ENCODE measurements at places on chromosomes 2 and 18. TPM values are rescaled to one million over a fixed set of nuclear protein-coding genes. Genes with fewer than 3 reads are reported as not detected.
A peak's percentile ranks its signal among the peaks of the same experiment; 100 is the strongest.

GRCh38 chr2:235848055-235848454 lies 320.1 kb downstream of the GBX2 start:
- H3K4me3 ChIP-seq = no peak overlapping the region
- no peak overlapping the region for H3K27ac ChIP-seq
- no peaks in the 10 kb centered on the region for H3K4me1 ChIP-seq
- H3K36me3 ChIP-seq = no peaks in the 10 kb centered on the region
- DNase-seq = no peak

- H3K4me1 ChIP-seq = no peaks in the 10 kb centered on the region
- H3K36me3 ChIP-seq = peaks cover 7% of the 10 kb centered on the region
- H3K4me3 ChIP-seq = no peak overlapping the region
- no peak for DNase-seq
- H3K27me3 ChIP-seq = no peaks in the 10 kb centered on the region
Measured at GRCh38 chr2:172613040-172613439, 57.1 kb downstream of the PDK1 start.

DNA sequence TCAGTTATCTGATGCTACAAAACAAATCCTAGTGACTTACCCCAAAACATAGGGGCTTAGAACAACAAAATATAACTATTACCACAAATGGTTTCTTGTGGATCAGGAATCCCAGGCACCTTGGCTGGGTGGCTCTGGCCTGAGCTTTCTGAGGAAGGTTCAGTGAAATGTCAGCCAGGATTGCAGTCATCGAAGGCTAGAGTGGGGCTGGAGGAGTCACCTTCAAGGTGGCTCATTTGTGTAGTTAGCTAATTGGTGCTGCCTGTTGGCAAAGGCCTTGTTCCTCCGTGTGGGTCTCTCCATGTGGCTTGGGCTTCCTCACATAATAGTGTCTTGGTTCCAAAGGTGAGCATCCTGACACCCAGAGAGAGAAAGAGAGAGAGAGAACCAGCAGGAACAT lies 57.4 kb downstream of the COPS8 start:
- peaks cover 6% of the 10 kb centered on the region for H3K27me3 ChIP-seq
- peaks cover 3% of the 10 kb centered on the region for H3K36me3 ChIP-seq
- H3K27ac ChIP-seq = no peak overlapping the region
- H3K4me1 ChIP-seq = no peaks in the 10 kb centered on the region

DNA sequence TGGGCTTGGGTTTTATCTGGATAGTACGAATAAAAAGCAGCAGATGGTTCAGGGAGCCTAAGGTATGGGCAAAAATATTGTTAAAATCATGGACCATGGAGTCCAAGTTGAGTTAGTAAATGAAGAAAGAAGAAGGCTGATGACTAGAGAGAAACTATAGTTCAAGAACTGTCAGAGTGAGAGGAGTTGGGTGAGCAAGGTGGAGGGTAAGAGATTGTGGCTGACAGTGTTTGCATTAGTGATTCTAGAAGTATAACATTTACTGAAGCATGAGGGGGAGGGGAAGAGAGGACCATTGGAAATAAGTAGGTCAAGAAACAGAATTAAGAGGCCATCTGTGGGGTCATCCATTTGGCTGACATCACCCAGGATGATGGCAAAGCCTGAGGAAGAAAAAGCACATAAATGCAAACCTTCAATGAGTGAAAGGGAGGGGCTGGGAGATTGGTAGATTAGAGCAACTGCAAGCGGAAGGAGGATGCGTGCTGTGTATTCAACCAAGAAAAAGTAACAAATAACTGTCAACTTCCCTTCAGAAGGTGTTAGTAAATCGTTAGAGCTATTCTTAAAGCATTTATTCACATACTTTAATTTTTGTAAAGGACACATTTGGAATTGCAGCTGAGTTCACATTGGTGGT lies 392.8 kb downstream of the TSN start:
- no peaks in the 10 kb centered on the region for H3K36me3 ChIP-seq
- no peak for DNase-seq
- H3K27me3 ChIP-seq = no peaks in the 10 kb centered on the region

DNA sequence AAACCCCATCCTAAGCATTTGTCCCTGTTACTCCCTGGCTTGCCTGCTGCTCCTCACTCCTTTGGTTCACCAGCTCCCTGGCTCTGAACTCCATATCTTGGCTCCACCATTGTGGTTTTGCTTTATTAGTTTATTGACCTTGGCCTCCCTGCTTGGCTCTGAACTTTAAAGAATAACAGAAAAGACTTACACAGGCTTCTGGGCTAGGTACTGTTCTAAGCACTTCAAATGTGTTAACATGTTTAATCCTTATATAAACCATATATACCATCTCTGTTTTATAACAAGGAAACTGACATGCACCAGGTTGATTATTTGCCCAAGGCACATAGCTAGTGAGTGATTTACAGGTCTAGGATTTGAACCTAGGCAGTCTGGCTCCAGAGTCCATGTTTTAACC lies 149.7 kb upstream of the CAPN13 start:
- H3K27ac ChIP-seq = no peak overlapping the region
- H3K27me3 ChIP-seq = peaks cover 2% of the 10 kb centered on the region
- no peaks in the 10 kb centered on the region for H3K4me1 ChIP-seq
- H3K4me3 ChIP-seq = no peak overlapping the region
- H3K36me3 ChIP-seq = no peaks in the 10 kb centered on the region

- no peak overlapping the region for H3K4me3 ChIP-seq
- H3K27ac ChIP-seq = no peak overlapping the region
Measured at GRCh38 chr2:65545837-65546805, 113.7 kb upstream of the SPRED2 start.

GRCh38 chr2:18551169-18551568 lies 9.3 kb downstream of the RDH14 start:
- no peak overlapping the region for H3K4me3 ChIP-seq
- peaks cover 26% of the 10 kb centered on the region for H3K36me3 ChIP-seq
- no peak overlapping the region for H3K27ac ChIP-seq

DNA sequence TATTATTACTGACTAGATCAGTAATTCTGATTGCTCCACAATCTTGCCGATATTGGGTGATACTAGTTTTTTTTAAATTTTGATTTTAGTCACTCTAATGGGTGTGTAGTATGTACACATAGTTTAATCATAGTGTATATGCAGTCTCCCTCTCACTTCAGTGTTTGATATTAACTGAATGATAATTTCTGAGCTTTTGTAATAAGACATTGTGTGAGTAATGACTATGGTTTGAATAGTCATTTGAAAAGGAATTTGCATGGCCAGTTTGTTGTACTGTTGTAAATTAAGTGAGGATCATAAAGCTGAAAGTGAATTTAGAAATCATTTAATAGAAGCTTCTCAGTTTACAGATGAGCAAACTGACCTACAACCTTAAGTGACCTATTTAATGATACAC lies 33.4 kb downstream of the USP14 start:
- H3K4me3 ChIP-seq = no peak overlapping the region
- no peak overlapping the region for H3K27ac ChIP-seq
- no peaks in the 10 kb centered on the region for H3K4me1 ChIP-seq

- H3K4me3 ChIP-seq = no peak overlapping the region
- peak overlapping the region; percentile 0 for H3K27ac ChIP-seq
- peaks cover 31% of the 10 kb centered on the region for H3K36me3 ChIP-seq
Measured at GRCh38 chr2:134348239-134348638, 94.4 kb downstream of the MGAT5 start.

DNA sequence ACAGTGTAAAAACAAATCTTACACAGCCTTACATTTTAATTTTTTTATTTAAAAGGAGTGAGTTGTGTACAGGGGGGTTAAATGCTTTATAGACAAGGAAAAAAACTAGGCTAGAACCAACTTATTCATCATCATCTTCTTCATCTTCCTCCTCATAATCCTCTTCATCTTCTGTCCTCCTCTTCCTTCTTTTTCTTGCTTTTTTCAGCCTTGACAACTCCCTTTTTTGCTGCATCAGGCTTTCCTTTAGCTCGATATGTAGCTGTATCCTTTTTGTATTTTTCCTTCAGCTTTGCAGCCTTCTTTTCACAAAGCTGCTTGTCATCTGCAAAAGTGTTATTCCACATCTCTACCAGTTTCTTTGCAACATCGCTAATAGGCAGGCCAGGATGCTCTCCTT lies 113.6 kb upstream of the SP5 start:
- peaks cover 24% of the 10 kb centered on the region for H3K27me3 ChIP-seq
- no peaks in the 10 kb centered on the region for H3K4me1 ChIP-seq
- H3K4me3 ChIP-seq = no peak overlapping the region
- no peak for DNase-seq
- no peak overlapping the region for H3K27ac ChIP-seq
- no peaks in the 10 kb centered on the region for H3K36me3 ChIP-seq

GRCh38 chr2:208099682-208100470 lies 24.4 kb downstream of the CRYGD start:
- H3K4me3 ChIP-seq = no peak overlapping the region
- no peaks in the 10 kb centered on the region for H3K36me3 ChIP-seq
- H3K27me3 ChIP-seq = peaks cover 14% of the 10 kb centered on the region
- H3K27ac ChIP-seq = no peak overlapping the region

DNA sequence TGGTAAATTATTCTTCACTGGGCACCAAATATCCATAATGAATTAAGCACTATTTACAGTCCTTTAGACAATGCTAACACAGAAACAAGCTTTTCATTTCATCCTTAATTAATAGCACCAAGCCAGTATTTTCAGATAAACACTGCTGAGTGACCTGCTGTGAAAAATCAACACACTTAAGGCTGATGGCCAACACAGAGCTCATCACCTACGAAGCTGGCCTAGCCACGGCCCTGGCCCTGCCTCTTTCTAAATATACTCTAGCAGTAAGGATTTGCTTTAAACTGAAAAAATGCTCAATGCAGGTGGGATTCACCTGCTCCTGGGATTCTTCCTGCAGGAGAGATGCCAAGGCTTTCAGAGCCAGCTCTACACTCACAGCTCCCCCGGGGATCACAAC lies 18.4 kb downstream of the CYB5A start:
- H3K36me3 ChIP-seq = no peaks in the 10 kb centered on the region
- H3K27ac ChIP-seq = no peak overlapping the region
- DNase-seq = no peak
- no peaks in the 10 kb centered on the region for H3K27me3 ChIP-seq
- no peaks in the 10 kb centered on the region for H3K4me1 ChIP-seq

DNA sequence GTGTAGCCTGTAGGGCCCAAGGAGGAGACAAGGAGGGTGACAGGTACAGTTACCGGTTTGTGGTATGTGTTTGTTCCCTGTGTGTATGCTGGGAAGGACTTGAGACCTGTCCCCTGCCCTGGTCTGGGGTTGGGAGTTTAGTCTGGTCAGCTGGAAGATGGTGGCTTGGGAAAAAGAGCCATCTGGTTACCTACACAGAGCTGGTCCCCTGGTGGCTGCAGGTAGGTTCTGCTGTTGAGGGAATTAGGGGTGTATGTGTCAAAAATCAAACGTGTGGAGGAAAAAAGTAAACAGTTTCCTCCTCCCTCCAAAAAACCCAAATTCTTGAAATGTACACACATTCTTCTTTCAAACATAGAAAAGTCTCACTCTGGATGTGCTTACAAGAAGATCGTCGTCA lies 24.3 kb downstream of the PTMA start:
- H3K27me3 ChIP-seq = no peaks in the 10 kb centered on the region
- no peak overlapping the region for H3K4me3 ChIP-seq
- no peak overlapping the region for H3K27ac ChIP-seq
- DNase-seq = no peak

GRCh38 chr2:152396051-152396511 lies 61.1 kb downstream of the FMNL2 start:
- no peak for DNase-seq
- H3K27me3 ChIP-seq = peaks cover 23% of the 10 kb centered on the region
- H3K27ac ChIP-seq = no peak overlapping the region
- H3K36me3 ChIP-seq = no peaks in the 10 kb centered on the region
- H3K4me3 ChIP-seq = no peak overlapping the region
- no peaks in the 10 kb centered on the region for H3K4me1 ChIP-seq

DNA sequence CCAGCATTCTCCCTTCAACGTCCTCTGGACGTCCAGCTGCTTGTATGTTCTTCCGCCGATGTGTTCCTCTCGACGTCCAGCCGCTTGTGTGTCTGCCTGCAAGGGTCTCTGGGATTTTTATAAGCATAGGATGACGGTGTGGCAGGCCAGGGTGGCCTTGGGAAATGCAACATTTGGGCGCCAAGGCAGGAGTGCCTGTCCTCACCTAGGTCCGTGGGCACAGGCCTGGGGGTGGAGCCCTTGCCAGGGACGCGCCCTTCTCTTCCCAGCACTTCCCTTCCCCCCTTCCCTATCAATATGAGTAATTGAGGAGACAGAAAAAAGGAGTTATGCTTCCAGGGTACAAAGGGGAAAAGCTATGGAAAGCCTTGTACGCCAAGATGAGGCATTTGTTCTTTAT lies 6.4 kb downstream of the NLRC4 start:
- H3K36me3 ChIP-seq = no peaks in the 10 kb centered on the region
- H3K27ac ChIP-seq = no peak overlapping the region
- H3K4me3 ChIP-seq = no peak overlapping the region
- H3K4me1 ChIP-seq = peaks cover 3% of the 10 kb centered on the region
- DNase-seq = no peak
- no peaks in the 10 kb centered on the region for H3K27me3 ChIP-seq

GRCh38 chr18:53819174-53819573 lies 405.3 kb downstream of the MBD2 start:
- H3K4me1 ChIP-seq = no peaks in the 10 kb centered on the region
- H3K27ac ChIP-seq = no peak overlapping the region
- no peaks in the 10 kb centered on the region for H3K36me3 ChIP-seq
- H3K4me3 ChIP-seq = no peak overlapping the region

- H3K27ac ChIP-seq = peak overlapping the region; percentile 82
- peaks cover 38% of the 10 kb centered on the region for H3K36me3 ChIP-seq
- peak overlapping the region; percentile 86 for H3K4me3 ChIP-seq
- H3K27me3 ChIP-seq = no peaks in the 10 kb centered on the region
- peaks cover 64% of the 10 kb centered on the region for H3K4me1 ChIP-seq
Measured at GRCh38 chr18:59902131-59902992, 2.6 kb downstream of the PMAIP1 start.

GRCh38 chr2:21552981-21553380 lies 429.2 kb downstream of the TDRD15 start:
- no peak for DNase-seq
- H3K27ac ChIP-seq = no peak overlapping the region
- no peaks in the 10 kb centered on the region for H3K27me3 ChIP-seq
- no peaks in the 10 kb centered on the region for H3K36me3 ChIP-seq
- no peaks in the 10 kb centered on the region for H3K4me1 ChIP-seq

The EVX2 gene
- total RNA-seq = not detected

The TGFA gene
- not detected for total RNA-seq

The PPP3R1 gene
- total RNA-seq = 58.6 TPM

The ST6GAL2 gene
- total RNA-seq = not detected

The CHRND gene
- total RNA-seq = not detected

The RAMP1 gene
- 3.9 TPM for total RNA-seq

The CROCC2 gene
- not detected for total RNA-seq

The NYAP2 gene
- not detected for total RNA-seq

The KIAA2012 gene
- total RNA-seq = not detected

The TNFAIP6 gene
- total RNA-seq = not detected

The PREB gene
- total RNA-seq = 61.6 TPM

The FABP1 gene
- not detected for total RNA-seq
